ENCODE measurements at places on chromosomes 16 and 17. TPM values are rescaled to one million over a fixed set of nuclear protein-coding genes. Genes with fewer than 3 reads are reported as not detected.

DNA sequence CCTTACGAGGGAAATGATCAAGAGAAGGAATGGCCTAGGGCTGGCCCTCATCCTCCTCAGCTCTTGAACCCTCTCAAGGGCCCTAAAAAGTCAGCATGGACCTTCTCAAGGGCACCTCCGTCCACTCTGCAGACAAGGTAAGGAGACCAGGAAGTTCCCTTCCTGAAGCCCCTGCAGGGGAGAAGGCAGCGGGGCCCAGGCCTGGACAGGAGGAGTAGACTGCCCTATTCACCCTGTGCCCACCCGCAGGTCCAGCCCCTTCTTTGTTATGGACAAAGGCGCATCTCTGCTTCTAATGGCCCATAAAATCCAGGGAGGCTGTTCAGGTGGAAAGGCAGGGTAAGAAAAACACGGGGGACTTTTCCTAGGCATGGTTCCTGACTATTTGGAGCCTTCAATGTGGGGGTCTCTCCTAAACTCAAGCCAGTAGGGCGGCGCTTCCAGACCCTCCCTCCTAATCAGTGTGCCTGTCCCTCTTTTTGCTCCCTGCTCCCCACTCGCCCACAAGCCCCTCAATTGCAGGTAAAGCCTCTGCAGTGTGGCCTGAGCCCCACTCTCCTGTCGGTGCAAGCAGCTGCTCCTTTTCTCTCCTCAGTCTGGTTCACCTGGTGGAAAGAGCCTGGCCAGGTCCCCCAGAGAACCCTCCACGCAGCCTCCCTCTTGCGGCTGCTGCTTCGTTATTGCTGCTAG lies 28.2 kb downstream of the AXIN2 start:
- H3K27me3 ChIP-seq: no peaks in the 10 kb centered on the region
- no peaks in the 10 kb centered on the region for H3K36me3 ChIP-seq
- H3K4me3 ChIP-seq: no peak overlapping the region
- H3K27ac ChIP-seq: no peak overlapping the region

- no peaks in the 10 kb centered on the region for H3K36me3 ChIP-seq
- H3K4me1 ChIP-seq: no peaks in the 10 kb centered on the region
- H3K27ac ChIP-seq: no peak overlapping the region
- no peak overlapping the region for H3K4me3 ChIP-seq
Observed at GRCh38 chr16:6363396-6363795, 969.2 kb upstream of the RBFOX1 start.

DNA sequence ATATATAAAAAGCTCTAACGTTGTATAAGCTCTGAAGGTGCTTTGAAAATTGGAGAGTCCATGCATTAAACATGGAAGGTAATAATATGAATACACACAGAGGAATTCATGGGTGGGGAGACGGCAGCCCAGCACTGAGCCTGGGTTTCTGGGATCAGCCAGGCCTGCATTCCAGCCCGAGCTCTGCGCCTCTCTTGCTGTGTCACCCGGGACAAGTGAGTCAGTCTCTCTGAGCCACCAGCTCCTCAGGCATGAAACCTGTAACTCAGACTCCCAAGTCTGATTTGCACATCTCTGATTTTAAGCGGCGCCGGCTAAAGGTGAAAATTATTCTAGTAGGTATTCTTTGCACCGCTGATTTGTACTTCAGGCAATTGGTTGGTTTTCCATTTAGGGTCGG lies 238.8 kb downstream of the MRTFB start:
- H3K4me3 ChIP-seq: peak overlapping the region; percentile 85
- H3K27me3 ChIP-seq: no peaks in the 10 kb centered on the region
- peaks cover 75% of the 10 kb centered on the region for H3K4me1 ChIP-seq
- DNase-seq: no peak
- H3K27ac ChIP-seq: peak overlapping the region; percentile 98
- no peaks in the 10 kb centered on the region for H3K36me3 ChIP-seq

DNA sequence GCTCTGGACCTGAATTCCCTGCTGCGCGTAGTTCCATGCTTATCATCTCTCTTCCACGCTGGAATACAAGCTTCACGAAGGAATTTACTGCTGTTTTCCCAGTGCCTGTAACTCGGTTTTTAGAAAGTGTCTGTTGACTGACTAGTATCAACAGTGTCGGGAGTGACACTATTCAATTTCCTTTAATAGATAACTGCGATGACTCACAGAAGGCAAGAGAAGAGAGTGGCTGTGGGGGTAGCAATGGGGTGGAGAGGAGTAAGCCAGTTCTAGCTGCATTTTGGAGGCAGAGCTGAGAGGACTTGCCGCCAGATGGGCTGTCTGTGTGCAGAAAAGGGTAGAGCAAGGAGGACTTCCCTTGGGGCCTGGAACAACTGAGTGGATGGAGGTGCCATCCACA lies 25.2 kb downstream of the B4GALNT2 start:
- H3K4me1 ChIP-seq: no peaks in the 10 kb centered on the region
- DNase-seq: no peak
- no peak overlapping the region for H3K4me3 ChIP-seq
- peaks cover 24% of the 10 kb centered on the region for H3K27me3 ChIP-seq

DNA sequence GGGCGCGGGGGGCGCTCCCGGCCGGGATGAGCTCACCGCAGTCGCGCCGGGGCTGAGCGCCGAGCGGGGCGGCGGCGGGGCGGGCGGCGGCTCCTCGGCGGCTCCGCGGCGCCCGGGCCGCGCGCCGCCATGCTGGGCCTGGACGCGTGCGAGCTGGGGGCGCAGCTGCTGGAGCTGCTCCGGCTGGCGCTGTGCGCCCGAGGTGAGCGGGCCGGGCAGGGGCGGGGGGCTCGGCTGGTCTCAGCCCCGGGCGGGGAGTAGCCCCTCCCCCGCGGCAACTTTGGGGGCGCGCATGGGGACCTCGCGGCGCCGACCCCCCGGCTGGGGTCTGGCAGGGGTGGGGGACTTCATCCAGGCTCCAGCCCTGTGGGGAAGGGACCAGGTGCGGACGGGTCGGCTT lies at the start of gene ARHGDIG:
TSS of gene ARHGDIG (plus strand) at position 40 of the 400 bp plus-strand sequence. CDS start at position 130, 90 bp downstream.
- peaks cover 11% of the 10 kb centered on the region for H3K4me1 ChIP-seq
- peaks cover 18% of the 10 kb centered on the region for H3K27me3 ChIP-seq
- no peaks in the 10 kb centered on the region for H3K36me3 ChIP-seq
- peak within 1 kb of the TSS; percentile 25 for H3K4me3 ChIP-seq

DNA sequence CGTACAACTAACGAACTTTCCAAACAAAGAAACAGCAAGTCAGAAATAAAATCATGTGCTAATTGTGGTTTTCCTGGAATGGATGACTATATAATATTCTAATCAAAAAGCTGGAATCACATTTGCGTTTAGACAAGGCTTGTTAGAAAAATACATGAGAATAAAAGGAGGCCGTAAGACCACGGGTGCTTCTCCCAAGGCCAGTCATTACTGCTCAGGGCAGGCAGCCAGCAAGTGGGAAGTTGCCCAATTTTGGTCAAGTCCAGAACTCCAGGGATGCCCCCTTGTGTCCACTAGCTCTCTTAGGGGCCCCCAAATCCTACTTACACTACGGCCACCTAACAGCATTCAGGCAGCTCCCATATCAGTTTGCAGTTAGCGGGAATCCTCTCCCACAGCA lies 25.9 kb upstream of the LYRM9 start:
- H3K27ac ChIP-seq: no peak overlapping the region
- no peak overlapping the region for H3K4me3 ChIP-seq

GRCh38 chr16:68445458-68445857 lies 2.9 kb downstream of the SMPD3 start:
- no peak overlapping the region for H3K27ac ChIP-seq
- H3K36me3 ChIP-seq: no peaks in the 10 kb centered on the region
- DNase-seq: no peak
- no peak overlapping the region for H3K4me3 ChIP-seq

GRCh38 chr17:73696251-73696650 lies 52.0 kb upstream of the SDK2 start:
- DNase-seq: no peak
- H3K4me1 ChIP-seq: no peaks in the 10 kb centered on the region
- H3K36me3 ChIP-seq: no peaks in the 10 kb centered on the region
- no peak overlapping the region for H3K27ac ChIP-seq
- H3K27me3 ChIP-seq: no peaks in the 10 kb centered on the region
- no peak overlapping the region for H3K4me3 ChIP-seq

DNA sequence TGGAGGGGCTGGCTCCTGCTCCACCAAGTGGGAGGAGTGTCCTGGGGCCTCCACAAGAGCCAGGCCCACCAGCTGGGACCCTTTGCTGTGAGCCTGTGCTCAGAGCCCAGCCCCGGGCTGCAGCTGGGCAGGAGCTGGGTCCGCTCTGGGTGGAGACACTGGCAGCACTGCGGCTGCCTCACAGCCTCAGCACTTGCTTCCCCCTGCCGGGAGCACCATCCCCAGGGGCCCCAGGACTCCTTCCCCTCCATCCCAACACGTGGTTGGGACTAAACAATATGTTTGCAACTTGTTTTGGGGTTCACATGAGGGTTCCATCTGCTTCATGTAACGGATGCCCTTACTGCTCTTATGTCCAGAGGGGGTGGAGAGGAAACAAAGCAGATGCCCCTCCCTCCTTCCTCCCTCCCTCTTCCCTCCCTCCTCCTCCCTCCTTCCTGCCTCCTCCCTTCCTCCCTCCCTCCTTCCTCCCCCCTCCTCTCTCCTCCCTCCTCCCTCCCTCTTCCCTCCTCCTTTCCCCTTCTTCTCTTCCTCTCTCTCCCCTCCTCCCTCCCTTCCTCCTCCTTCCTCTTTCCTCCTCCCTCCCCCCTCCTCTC lies 16.3 kb upstream of the CBFA2T3 start:
- no peak overlapping the region for H3K27ac ChIP-seq
- H3K4me3 ChIP-seq: no peak overlapping the region
- H3K36me3 ChIP-seq: no peaks in the 10 kb centered on the region
- no peak for DNase-seq
- peaks cover 58% of the 10 kb centered on the region for H3K27me3 ChIP-seq

- H3K27ac ChIP-seq: no peak overlapping the region
- peaks cover 2% of the 10 kb centered on the region for H3K4me1 ChIP-seq
- peaks cover 34% of the 10 kb centered on the region for H3K27me3 ChIP-seq
- H3K4me3 ChIP-seq: peak overlapping the region; percentile 4
- no peak for DNase-seq
- no peaks in the 10 kb centered on the region for H3K36me3 ChIP-seq
Observed at GRCh38 chr16:28062847-28063521, 530 bp downstream of the GSG1L start.

- H3K4me1 ChIP-seq: no peaks in the 10 kb centered on the region
- H3K27me3 ChIP-seq: peaks cover 19% of the 10 kb centered on the region
- no peak overlapping the region for H3K27ac ChIP-seq
- no peak for DNase-seq
Observed at GRCh38 chr17:31919802-31920525, 16.8 kb upstream of the SUZ12 start.

DNA sequence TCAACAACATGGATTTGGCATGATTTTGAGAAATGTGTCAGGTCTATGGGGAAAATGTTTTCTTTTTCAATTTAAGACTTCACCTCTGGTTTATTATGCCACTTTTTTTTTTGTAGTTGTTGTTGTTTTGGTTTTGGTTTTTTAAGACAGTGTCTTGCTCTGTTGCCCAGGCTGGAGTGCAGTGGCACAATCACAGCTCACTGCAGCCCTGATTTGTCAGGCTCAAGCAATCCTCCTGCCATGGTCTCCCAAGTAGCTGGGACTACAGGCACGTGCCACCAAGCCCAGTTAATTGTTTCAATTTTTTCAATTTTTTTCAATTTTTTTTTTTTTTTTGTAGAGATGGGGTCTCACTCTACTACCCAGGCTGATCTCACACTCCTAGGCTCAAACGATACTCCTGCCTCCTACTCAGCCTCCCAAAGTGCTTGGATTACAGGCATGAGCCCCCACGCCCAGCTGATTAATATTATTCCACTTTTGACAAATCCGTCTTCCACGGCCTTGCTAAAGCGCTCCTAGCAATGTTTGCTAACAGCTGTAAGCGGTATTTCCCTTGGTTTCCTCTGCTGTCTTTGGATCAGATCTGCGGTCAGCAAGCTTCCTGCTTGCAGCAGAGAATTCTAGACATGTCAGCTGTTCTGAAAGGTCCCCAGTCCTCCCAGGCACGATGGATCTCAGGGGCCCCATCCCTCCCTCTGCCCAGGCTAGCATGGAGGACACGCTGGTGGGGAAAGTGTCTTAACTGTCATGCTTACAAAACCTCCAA lies 7.0 kb upstream of the MILR1 start:
- H3K36me3 ChIP-seq: no peaks in the 10 kb centered on the region
- no peaks in the 10 kb centered on the region for H3K4me1 ChIP-seq
- H3K27ac ChIP-seq: no peak overlapping the region
- no peaks in the 10 kb centered on the region for H3K27me3 ChIP-seq

DNA sequence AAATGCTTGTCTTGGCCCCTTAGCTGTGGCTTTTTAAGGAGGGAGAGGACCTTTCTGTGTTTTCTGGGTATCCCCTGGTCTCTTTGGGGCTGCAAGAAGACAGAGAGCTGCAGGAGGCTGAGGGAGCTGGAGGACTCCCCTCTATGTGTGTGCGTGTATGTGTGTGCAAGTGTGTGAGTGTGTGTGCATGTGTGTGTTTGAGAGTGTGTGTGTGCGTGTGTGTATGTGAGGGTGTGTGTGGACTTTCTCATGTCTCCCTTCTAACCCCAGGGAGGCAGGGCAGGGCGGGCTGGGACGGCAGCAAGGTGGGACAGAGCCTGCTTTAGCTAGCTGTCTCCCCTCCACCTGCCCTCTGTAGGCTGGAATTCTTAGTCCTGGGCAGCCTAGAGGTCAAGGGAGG lies 1.9 kb downstream of the PRSS54 start:
- H3K27ac ChIP-seq: no peak overlapping the region
- no peaks in the 10 kb centered on the region for H3K36me3 ChIP-seq
- H3K27me3 ChIP-seq: no peaks in the 10 kb centered on the region
- no peak overlapping the region for H3K4me3 ChIP-seq
- DNase-seq: no peak

DNA sequence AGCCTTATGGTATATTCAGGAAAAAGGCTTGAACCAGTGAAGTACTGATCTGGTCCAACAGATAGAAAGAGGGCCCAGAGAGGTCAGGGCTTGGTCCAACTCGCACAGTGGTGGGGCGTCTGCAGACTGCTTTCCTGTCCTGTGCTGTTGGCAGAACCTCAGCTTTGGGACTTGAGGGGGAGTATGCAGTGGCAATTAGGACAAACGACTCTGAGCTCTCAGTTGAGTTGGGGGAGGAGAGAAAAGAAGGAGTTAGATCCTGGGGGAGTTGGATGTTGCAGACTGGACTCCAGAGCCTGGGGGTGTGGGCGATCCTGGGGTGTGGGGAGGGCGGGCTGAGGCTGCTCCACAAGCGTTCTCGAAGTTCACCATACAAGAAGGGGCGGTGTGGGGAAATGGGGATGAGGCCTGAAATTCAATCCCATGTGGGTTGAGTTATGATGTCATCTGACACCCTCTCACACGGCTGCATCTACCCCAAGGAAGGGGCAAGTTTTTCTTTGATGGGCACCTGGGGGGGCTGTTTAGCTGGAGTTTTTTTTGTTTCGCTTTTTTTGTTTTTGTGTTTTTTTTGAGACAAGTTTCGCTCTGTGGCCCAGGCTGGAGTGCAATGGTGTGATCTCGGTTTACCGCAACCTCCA lies 14.6 kb downstream of the GRB7 start:
- H3K27ac ChIP-seq: no peak overlapping the region
- no peaks in the 10 kb centered on the region for H3K27me3 ChIP-seq
- no peak for DNase-seq
- no peak overlapping the region for H3K4me3 ChIP-seq
- H3K36me3 ChIP-seq: no peaks in the 10 kb centered on the region
- H3K4me1 ChIP-seq: peaks cover 5% of the 10 kb centered on the region

The NPIPA5 gene
- total RNA-seq: 6.8 TPM

The MYH3 gene
- total RNA-seq: 1.5 TPM

The GSG1L gene
- not detected for total RNA-seq

The NHLRC4 gene
- 0.46 TPM for total RNA-seq

The CCL3 gene
- total RNA-seq: 0.68 TPM

The KRT25 gene
- total RNA-seq: not detected

The KRT33A gene
- total RNA-seq: not detected

The RND2 gene
- 0.04 TPM for total RNA-seq
